Mesenteric fat pad (tissue), 1 donor: ENCODE measurements at places on chromosomes 12 and 14. TPM values are rescaled to one million over a fixed set of nuclear protein-coding genes. Genes with fewer than 3 reads are reported as not detected.
A peak's percentile ranks its signal among the peaks of the same experiment; 100 is the strongest.

DNA sequence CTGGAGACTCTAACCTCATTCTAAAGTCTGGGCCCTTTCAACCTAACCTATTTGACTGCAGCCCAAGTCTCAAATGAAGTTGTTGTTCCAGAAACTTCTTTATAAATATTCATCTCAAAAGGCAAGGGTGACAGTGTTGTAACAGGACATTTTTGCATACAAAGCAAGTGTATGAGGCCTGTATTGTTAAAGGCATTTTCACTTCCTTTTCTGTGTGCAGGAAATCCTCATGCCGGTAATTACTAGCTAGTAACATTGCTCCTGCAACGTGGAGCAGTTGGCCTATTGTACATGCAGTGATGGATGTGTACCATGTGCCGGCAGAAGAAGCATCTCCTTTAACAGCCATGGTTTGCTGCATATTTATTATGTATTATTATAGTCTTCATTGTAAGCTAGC, 156.5 kb upstream of the RMST start:
- DNase-seq: no peak

- no peak for DNase-seq
Measured at GRCh38 chr14:98984719-98985041, 287.3 kb downstream of the BCL11B start.

FGF23 gene
- not detected for total RNA-seq

DNA sequence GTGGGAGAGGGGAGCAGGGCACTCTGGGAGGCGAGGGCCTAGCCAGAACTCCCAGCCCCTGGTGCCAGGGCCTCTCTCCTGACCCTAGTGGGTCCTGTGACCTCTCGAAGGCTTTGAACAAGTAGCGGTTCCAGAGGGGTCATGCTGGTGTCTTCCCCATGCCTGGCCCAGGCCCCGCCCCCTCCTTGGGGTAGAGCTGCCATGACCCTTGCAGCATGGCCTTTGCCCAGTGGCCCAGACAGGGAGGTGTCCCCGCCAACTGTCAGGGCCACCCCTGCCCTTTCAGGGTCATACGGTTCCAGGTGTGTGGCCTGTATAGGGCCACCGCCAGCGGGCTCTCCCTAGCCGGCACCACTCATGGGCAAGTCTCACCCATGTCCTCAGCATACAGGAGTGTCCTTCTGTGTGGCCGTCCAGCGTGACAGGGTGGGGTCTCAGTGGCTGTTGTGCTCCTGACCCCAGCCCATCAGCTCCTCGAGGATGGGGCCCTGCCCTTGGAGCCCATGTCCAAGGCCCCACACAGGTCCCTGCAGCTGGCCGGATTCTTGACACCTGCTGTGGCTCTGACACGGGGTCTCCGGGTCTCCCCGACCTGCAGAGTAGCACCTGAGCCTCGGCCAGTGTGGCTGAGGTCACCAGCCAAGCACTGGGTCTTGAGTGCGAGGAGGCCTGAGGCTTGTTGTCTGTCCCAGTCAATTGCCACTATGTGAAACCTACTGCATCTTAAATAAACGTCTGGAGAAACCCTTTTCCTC, 34.6 kb downstream of the PACS2 start:
- DNase-seq: no peak

PROX2 gene
- total RNA-seq: not detected

GRCh38 chr12:26120561-26121274, 4.1 kb downstream of the BHLHE41 start:
- DNase-seq: no peak

DNA sequence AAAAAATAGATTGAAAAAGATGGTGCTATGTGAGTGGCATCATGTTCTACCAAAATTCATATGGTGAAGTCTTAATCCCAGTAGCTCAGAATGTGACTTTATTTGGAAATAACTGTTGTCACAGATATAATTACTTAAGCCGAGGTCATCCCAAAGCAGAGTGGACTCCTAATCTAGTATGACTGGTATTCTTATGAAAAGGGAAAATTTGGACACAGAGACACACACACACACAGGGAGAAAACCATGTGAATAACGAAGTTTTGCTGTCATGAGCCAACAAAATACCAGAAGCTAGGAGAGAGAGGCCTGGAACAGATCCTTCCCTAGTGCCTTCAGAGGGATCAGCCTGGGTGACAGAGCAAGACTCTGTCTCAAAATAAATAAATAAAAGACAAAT, 62.6 kb downstream of the FAR2 start:
- DNase-seq: no peak

- no peak for DNase-seq
Measured at GRCh38 chr14:59845245-59845644, 25.3 kb downstream of the RTN1 start.

FBXW8 gene
- 12.8 TPM for total RNA-seq

- no peak for DNase-seq
Measured at GRCh38 chr12:97643924-97644323, 181.3 kb downstream of the RMST start.

DNA sequence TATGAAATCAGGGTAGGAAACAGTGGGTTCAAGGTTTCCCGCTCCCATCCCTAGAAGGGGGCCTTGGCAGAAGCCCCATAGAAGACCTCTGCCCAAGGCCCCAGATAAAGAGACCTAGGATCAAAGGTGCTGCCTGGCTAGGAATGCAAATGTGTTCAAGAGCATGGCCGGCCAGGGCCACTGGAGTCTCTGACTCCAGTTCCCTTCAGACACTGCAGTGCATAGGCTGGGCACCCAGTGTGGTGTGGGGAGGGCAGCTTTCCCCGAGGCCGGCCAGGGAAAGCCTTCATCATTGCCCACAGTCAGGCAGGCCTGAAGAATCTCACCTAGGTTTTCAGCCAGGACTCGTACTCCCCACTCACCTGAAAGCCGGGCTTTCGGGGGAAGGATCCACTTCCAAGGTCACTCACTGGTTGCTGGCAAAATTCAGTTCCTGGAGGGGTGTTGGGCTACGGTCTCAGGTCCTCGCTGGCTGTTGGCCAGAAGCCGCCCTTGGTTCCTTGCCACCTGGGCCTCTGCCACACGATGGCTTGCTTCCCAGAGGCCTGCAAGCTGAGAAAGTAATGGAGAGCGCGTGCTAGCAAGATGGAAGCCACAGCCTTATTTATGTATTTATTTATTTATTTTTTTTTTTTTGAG, 9.7 kb upstream of the PEBP1 start:
- DNase-seq: no peak

DNA sequence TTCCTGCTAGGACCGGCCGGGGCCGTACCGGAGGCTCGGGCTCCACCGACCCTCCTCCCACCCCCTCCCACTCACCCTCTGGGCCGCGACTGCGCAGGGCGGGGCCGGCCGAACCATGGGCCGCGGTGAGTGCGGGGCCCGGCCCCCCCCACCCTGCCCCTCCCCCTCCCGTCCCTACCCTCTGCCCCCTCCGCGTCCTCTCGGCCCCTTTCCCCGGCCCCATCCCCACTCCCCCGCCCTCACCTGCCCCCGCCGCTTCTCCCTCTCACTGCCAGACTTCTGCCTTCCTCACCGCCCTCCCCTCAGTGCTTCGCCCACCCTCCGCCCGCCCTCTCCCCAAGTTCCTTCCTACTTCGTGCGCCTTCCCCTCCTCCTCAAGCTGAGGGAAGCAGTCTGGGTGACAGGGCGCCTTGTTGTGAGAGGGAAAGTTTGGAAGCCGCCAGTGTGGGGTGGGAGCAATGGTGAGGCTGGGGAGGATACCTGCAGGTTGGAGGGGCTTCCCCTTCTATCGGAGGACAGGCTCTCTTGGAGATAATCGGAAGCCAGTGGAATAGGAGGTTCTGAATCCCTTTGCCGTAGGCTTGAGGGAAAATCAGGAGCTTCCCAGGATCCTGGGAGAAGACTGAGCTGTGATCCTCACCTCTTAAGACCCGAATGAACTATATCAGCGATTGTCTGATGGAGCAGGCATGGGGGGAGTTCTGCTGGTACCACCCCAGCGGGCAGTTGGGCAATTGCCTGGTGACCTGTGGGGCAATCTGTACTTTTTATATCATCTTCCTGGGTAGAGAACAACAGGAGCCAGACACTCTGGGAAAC, 472 bp downstream of the MBD6 start:
- no peak for DNase-seq

DNA sequence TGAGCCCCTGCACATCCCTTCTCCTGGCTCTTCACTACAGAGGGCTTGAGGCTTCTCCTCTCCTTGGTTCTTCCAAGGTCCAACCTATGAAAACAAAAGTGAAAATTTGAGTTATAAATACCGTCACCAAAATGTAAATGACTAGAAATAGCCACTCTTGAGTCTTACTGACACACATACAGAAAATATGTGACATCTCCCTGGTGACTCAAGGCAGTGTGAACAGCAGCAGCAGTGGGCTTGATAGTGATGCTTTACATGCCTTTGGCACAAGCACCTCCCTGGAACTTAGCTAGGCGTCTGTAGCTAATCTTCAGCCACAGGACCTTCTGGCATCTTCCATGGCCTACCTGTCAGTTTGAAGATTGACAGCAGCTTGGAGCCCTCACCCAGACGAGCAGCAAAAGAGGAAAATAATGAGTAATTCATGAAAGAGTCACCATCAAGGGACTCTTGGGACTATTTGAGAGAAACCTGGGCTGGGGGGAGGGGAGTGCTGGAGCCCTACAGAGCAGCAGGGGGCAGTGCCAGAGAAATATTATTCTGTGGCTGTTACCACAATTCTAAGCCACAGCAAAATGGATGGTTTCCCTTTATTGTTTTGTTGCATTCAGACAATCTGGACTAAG, 158.0 kb downstream of the KCNK10 start:
- no peak for DNase-seq

DNA sequence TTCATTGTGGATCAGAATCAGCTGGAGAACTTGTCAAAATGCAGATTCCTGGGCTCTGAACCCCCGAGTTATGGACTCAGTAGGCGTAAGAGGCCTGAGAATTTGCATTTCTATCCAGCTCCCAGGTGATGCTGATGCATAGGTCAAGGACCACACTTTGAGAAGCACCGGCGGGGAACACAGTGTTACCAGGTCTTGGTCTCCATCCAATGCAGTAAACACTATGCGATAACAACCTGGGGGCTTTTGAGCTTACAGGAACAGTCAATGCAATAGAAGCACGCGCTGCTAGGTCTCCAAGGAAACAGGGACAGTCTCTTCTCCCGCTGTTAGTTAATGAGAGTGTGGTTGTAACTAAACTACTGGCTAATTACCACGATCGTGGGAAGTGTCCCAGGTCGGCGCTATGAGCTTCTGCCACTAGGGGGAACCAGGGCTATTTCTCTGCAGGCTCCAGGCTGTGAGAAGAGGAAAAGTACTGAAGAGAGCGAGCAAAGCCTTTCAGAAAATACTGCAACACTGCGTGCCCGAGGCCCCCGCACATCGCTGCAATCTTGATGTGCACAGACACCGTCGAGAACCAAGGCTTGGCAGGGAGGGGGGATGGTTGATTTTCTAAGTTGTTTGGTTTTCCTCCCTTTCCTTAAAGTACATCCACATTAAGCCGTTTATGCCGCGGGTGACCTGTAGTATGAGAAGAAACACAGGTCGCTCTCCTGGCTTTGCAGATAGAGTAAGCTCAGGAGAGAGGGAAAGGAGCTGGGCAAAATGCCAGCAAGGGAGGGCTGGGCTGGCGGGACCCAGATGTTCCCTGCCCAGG, 52.0 kb upstream of the KCNA1 start:
- DNase-seq: no peak

DNA sequence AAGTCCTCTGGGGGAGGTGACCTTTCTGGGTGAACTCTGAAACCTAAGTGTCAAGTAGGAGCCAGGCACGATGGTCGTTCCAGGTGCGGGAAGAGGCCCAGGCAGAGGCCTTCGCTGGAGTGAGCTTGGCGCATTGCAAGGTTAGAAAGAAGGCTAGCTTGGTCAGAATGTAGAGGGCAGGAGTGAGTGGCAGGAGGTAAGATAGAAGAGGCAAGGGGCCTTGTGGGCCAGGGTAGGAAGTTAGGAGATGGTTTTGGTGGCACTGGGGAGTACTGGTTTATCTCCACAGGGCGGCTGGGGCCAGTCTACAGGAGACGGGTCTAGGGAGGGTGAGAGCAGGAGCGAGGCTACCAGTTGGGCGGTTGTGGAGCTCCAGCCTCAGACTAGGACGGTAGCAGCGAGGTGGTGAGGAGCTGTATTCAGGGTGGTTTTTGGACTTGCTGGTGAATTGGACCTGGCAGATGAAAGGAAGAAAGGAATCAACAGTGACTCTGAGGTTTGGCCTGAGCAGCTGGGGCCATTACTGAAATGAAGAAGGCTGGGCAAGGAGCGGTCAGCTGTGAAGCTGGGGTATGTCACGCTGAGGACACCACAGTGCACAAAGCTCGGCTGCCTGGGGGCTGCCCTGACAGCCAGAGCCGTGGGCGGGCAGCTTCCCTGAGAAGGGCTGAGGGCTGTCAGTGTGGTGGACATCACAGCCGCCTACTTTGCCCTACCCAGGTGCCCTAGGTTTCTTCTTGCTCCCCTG, 9.0 kb downstream of the MLXIP start:
- DNase-seq: peak; percentile 72

LRRC10 gene
- not detected for total RNA-seq

TBC1D30 gene
- 5.9 TPM for total RNA-seq

GRCh38 chr12:122413516-122414404, 8.7 kb downstream of the CLIP1 start:
- DNase-seq: no peak

PDE3A gene
- total RNA-seq: 8.0 TPM

DNA sequence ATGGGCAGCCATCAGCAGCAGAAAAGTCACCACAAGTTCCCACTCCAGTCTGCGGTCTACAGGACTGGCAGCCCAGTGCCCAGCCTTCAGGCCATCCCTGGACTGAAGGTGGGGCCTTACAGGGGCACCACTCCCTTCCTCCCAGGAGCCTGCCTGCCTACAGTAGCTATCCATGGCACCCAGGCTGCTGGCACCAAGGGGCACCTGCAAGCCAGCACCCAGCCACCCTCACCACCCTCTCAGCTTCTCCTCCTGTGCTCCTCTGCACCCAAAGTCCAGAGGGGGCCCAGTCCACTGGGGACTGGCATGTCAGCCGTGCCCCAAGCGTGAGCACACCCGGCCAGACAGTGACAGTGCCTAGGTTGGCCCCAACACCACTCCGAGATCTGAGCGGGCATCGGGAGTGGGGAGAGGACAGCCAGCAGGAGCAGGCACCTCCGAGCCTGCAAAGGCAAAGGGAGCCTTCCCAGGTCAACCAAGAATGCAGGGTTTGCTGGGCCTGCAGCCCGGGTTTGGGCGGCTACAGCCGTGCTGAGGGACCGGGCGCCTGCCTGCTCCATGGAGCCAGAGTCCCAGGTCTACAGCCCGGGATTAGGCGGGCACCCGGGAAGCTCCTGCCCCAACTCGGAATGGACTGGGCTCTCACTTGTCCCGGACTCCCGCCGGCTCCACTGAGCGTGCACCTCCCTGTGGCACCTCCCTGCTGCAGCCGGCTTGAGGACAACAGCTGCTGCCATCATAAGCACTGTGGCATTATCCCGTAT, 8.1 kb upstream of the OR6C65 start:
- DNase-seq: no peak

DNA sequence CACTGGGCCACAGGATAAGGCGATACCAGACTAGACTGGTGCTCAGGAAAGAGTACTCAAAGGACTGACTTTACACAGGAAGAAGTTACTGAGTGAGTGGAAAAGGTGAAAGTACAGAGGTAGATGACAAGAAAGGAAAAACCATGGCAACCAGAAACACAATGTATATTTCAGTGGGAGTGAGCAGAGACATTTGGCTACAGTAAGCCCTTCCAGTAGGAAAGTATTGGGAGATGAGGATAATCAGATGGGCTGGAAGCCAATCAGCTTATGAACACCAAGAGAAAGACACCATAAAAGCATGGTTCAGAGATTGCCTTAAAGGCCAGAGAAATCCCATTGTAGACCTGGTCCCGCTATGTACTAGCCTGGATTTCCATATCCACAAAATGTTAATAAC, 51.6 kb downstream of the TMTC1 start:
- no peak for DNase-seq

GLIPR1L1 gene
- total RNA-seq: not detected
